ENCODE measurements at places on chromosomes 12 and 14. TPM values are rescaled to one million over a fixed set of nuclear protein-coding genes. Genes with fewer than 3 reads are reported as not detected.

The TBK1 gene
- 37.3 TPM for total RNA-seq

The ABCC9 gene
- 0.07 TPM for total RNA-seq

The EXOC3L4 gene
- not detected for total RNA-seq

The FBLN5 gene
- 0.23 TPM for total RNA-seq

DNA sequence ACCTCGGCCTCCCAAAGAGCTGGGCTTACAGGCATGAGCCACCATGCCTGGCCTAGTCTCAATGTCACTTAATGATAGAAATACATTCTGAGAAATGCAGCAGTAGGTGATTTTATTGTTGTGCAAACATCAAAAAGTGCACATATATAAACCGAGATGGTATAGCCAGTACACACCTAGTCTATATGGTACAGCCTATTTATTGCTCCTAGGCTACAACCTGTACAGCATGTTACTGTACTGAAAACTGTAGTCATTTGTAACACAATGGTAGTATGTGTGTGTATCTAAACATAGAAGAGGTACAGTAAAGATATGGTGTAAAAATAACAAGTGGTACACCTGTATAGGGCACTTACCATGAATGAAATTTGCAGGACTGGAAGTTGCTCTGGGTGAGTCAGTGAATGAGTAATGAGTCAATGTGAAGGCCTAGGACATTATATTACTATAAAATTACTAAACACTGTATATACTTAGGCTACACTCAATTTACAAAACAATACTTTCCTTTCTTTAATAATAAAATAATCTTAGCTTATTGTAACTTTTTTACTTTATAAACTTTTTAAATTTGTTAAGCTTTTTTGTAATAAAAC, 166.7 kb upstream of the SYT1 start:
- DNase-seq = no peak

- DNase-seq = no peak
Observed at GRCh38 chr14:89746654-89747053, 207.9 kb downstream of the EFCAB11 start.

- DNase-seq = no peak
Observed at GRCh38 chr14:66043921-66044320, 442.2 kb upstream of the CCDC196 start.

GRCh38 chr14:48575772-48576171, 900.4 kb upstream of the MDGA2 start:
- no peak for DNase-seq

GRCh38 chr14:93686268-93686667, 102.0 kb downstream of the PRIMA1 start:
- no peak for DNase-seq

GRCh38 chr14:97318380-97318779, 521.2 kb downstream of the VRK1 start:
- no peak for DNase-seq

DNA sequence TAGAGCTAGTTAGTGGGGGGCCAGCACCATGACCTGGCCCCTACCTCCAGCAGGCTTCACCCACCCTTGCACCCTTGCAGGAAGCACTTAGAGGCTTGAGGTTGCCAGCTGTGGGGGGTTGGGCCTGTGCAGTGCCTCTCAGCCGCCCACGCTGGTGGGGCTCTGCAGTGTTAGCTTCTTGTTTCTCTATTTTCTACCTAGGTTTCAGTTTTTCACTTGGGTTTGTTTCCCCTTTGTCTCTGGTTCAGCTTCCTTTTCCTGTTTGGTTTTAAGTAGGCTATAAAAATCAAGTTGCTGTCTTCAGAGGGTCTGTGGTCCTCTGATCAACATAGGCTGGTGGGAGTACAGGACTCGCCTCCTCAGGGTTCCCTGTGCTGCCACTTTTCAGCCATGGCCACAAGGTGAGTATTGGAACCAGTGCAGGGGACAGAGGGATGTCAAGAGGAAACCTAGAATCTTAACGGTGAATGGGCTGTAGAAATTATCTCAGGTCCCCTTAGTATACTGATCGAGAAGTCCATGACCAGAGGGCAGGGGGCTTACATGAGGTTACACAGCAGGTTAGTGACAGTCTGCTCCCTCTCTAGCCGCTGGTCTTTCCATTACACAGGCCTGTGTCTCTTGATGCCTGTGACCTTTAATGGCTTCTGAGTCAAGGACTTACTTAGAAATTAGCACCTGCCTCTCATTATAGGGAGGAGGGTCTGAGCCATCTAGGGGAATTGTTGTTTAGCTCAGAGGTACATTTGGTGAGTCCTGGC, at the start of gene EVL:
EVL (plus strand) TSS at position 312 of the 761 bp plus-strand sequence; CDS start at position 391, 79 bp downstream.
- peak; percentile 93 for DNase-seq

GRCh38 chr14:91744068-91744480, 12.2 kb upstream of the CATSPERB start:
- DNase-seq = no peak

DNA sequence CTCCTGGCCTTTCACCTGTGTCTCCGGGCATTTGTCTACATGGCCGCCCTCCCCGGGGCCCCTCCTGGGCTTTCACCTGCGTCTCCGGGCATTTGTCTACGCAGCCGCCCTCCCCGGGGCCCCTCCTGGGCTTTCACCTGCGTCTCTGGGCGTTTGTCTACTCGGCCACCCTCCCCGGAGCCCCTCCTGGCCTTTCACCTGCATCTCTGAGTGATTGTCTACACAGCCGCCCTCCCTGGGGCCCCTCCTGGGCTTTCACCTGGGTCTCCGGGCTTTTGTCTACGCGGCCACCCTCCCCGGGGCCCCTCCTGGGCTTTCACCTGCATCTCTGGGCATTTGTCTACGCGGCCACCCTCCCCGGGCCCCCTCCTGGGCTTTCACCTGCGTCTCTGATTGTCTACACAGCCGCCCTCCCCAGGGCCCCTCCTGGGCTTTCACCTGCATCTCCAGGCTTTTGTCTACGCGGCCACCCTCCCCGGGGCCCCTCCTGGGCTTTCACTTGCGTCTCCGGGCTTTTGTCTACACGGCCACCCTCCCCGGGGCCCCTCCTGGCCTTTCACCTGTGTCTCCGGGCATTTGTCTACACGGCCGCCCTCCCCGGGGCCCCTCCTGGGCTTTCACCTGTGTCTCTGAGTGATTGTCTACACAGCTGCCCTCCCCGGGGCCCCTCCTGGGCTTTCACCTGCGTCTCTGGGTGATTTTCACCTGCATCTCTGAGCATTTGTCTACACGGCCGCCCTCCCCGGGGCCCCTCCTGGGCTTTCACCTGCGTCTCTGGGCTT, 68.0 kb upstream of the GALNT9 start:
- DNase-seq = no peak

DNA sequence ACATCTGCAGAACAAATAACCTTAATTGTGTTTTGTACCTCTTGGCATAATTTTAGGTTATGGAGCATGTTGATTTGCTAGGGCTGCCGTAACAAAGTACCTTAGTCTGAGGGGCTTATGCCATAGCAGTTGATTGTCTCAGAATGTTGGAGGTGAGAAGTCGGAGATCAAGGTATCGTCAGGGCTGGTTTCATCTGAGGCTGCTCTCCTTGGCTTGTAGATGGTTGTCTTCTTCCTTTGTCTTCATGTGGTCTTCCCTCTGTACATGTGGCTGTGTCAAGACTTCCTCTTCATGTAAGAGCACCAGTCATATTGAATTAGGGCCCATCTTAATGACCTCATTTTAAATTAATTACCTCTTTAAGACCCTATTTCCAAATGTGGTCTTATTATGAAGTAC, 64.4 kb upstream of the PTHLH start:
- DNase-seq = no peak

- peak; percentile 65 for DNase-seq
Observed at GRCh38 chr12:53198486-53199110, 8.5 kb downstream of the ITGB7 start.

DNA sequence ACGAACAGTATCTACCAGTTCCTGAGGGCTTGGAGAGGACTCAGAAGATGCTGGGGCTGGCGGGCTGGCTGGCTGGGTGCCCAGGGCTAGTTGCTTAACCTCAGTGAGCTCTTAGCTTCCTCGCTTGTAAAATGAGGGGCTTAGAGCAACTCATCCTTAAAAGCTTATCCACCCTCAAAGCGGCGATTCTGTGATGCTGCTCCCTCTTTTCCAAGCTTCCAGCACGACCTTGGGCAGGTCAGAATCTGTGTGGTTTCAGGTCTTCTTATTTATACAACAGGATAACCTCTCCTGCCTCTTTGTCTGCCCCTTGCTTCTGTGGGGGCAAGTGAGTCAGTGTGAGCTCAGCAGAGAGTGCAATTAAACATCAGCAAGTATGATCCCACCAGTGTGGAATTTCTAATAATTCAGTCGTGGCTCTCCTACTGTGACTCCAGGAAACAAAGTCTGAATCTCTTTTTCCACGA, 281.8 kb downstream of the KSR2 start:
- no peak for DNase-seq

DNA sequence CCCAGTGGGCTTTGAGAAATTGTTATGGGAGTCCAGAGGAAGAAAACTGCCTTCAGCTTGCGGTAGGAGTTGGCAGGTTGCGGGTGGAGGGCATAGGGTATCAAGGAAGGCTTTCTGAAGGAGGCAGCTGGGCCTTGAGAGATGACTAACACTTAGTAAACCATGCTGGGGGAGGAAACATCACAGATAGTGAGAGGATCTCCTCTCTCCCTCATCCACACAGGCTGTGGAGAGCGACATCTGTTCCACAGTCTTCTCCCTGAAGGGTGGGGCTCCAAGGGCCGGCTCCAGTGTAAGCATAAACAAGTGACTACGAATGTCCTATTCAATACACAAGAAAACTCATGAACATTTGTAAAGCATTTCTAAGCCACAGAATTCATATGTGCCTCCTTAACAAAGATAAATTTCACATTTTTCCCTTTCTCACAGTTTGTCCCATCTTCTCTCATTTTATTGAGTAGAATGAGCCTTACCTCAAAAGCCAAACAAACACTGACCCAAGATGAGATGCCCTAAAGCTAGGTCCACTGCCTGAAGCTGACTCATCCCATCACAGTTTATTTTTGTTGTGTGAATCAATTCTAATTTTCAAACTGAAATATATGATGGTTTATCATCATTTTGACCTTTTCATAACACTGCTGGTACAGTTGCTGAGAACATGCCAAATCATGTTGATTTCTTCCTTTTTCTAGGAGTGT, 227.9 kb downstream of the SLC25A21 start:
- no peak for DNase-seq

Data from activated CD8-positive, alpha-beta memory T cell treated with anti-CD3 and anti-CD28 coated beads, Interleukin-2, amount 10 ng/mL, durations not matched to agents 7 days and 5 days (primary cell).